ENCODE measurements at places on chromosomes 16 and 17.

DNA sequence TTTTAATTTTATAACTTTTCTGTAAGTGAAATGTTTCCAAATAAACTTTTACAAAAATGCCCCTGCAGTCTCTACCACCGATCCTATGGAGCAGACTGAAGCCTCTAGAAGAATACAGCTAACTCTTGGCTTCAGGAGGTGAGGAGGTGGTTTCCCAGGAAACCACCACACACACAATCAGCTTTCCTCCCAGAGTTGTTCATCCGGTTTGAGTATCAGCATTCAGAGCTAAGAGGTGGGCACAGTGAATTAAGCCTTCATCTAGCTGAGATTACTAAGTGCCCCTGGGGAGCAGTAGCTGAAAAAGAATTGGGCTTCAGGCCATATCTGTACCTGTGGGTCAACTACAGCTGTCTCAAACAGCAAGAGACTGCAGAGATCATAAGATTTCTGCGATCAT lies 139.7 kb downstream of the AATF start:
- ATAC-seq = no peak

- ATAC-seq = no peak
Measured at GRCh38 chr16:1884155-1884760, 12.3 kb upstream of the MEIOB start.

- no peak for ATAC-seq
Measured at GRCh38 chr16:71896764-71897368, 1.5 kb downstream of the IST1 start.

DNA sequence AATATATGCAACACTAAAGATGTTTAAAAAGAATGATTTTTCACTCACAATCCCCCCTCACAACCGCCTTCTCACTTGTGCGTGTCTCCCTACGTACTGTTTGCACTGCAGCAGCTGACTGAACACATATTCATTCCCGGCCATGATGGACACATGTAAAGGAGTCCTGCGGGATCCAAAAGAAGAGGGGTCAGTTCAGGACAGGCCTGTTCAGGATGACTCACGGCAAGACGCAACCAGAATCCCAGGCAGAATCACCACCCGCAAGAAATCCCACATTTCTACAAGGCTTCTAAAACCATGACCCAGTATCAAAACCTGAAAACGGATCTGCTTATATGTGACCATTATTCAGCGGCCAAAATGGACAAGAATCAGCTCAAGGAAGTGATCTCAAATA lies 52.3 kb downstream of the CYB5D2 start:
- ATAC-seq = no peak

DNA sequence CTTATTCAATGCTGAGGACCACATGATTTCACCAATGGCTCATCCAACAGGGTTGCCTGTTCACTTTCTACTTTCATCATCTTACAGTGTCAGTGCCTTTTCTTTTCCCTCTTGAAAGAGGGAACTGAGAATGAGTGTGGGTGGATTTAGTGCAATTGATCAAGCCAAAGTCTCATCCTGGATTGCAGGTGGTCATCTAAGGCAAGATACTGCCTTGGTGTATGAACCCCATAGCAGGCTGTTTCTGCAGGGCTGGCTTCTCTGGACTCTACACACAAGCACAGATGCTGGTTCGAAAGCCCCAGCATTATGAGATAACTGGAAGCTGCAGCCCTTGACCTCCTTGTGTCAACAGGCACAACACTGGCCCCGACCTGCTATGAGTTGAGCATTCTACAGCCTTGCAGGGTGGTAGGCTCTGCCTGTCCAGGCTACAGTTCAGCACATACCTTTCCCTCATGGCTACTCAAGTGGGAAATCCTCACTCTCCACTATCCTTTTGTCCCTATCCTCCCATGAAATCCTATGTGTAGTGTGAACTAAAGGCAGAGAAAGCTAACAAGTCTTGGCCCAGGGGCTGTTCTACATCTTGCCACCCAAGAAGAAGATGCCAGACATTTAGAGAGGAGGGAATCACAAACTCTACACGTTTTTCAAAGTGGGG lies 358.7 kb downstream of the SLC39A11 start:
- ATAC-seq = no peak

DNA sequence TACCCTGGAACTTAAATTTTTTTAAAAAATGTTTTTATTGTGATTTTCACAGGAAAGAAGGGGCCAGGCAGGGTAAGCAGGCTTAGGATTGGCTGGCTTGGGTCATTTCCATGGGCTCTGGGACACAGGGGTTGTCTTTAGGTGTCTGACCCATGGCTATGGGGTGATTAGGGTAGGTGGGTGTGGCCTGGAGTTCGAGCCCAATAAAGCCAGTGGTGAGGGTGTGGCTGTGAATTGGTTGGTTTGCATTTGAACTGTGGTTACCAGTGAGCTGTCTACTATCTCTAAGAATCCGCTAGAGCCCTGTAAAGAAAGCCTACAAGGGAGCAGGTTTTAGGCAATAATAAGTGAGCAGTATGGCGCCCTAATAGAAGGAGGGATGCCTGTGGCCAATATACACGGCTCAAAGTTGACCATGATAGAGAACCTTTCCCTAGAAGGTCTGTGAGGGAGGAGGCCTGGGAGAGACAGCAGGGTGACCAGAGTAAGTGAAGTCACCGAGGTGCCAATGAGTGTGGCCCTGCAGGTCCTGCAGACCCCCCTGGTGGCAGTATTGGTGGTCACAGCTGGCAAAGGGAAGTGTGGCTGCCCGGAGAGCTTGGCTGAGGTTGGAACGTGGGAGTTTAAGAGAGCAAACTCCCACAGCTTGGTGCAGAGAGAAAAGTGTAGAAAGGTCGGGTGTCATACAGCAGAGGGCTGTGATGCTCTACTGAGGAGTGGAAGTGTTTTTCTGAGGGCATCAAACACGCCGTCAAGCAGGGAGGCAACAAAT lies 454.0 kb downstream of the WWOX start:
- no peak for ATAC-seq

Data from gastroesophageal sphincter (tissue), 4 donors.